ENCODE measurements at places on chromosomes 4 and X. TPM values are rescaled to one million over a fixed set of nuclear protein-coding genes. Genes with fewer than 3 reads are reported as not detected.

DNA sequence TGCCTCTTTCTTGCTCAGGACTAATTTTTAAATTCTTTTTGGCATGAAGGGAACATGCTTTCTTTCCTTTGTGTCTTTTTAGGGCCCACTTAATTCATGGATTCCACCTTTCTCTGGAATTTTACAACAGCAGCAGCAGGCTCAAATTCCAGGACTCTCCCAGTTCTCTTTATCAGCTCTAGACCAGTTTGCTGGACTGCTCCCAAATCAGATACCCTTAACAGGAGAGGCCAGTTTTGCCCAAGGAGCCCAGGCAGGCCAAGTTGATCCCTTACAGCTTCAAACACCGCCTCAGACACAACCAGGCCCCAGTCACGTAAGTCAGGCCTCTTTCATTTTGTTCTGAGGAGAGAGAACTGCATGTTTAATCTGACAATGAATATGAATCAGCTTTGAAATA lies 2.3 kb downstream of the ODAM start:
- H3K4me3 ChIP-seq, result no peak overlapping the region
- no peaks in the 10 kb centered on the region for H3K27me3 ChIP-seq
- H3K36me3 ChIP-seq, result no peaks in the 10 kb centered on the region
- DNase-seq, result peak; percentile 67

DNA sequence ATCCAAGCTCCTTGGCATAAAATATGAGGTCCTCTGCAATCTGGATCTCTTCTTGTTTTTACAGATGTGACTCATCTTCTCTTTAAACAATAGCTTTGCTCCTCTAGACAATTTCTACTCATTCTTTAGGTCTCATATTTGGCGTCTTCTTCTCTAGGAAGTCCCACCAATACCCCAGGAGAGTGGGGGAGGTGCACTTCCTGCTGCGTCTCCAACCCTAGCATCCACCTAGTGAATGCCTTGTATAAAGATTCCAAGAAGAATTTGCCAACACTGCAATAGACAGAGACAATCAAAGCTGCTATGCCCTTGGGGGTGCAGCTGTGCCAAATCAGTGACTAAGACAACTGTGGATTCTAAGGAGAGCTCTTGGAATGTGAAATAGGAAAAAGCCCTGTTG lies 45.7 kb upstream of the SLC10A7 start:
- H3K27me3 ChIP-seq, result no peaks in the 10 kb centered on the region
- H3K4me1 ChIP-seq, result no peaks in the 10 kb centered on the region
- H3K4me3 ChIP-seq, result no peak overlapping the region
- no peak for DNase-seq

Gene CRLF2
- not detected for total RNA-seq

Gene PCDH19
- 0.35 TPM for total RNA-seq

DNA sequence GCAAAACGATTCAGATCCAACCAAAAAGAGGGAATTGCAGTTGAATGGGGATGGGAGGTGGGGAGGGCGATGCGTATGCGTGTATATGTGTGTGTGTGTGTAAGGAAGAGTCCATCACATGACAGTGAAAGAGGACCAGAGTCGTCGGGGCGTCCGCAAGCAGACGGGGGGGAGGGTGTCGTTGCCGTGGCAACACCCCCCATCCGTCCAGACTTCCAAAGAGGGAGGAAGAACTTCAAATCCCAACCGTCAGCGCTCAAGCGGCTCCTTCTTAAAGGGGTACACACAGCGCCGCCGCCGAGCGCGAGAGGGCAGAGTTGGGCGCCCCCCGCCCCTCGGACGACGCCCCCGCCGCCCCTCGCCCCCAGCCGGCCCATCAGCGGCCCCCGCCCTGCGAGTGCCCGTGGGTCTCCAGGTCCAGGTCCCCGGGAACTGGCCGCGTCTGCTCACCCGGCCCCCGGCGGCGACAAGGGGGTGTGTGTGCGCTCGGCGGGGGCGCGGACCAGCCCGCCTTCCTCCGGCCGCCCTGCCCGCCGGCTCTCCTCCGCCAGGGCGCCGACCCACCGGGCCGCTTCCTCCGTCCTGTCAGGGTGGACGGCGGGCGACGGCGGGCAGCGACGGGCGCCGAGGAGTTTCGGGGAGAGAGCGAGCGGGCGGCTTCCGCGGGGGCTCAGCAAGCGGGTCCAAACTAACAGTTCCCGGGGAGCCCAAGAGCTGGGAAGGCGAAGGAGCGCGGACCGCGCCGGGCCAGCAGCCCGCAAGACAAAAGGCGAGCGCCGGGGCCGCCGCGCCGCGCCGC lies 685 bp downstream of the LCORL start:
- peak; percentile 47 for DNase-seq
- peaks cover 19% of the 10 kb centered on the region for H3K4me1 ChIP-seq
- H3K27ac ChIP-seq, result peak overlapping the region; percentile 94
- no peaks in the 10 kb centered on the region for H3K36me3 ChIP-seq
- peak overlapping the region; percentile 90 for H3K4me3 ChIP-seq

DNA sequence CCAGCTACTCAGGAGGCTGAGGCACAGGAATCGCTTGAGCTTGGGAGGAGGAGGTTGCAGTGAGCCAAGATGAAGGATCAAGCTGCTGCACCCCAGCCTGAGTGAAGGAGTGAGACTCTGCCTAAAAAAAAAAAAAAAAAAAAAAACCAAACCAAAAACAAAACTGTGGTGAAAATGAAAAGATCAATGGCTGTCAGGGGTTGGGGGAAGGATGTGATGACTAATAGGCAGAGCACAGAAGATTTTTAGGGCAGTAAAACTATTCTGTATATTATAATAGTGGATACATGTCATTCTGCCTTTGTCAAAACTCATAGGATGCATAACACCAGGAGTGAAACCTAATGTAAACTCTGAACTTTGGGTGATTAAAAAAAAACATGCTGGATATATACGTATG lies 69.9 kb upstream of the ELOVL6 start:
- no peak for DNase-seq
- H3K27ac ChIP-seq, result no peak overlapping the region
- H3K27me3 ChIP-seq, result no peaks in the 10 kb centered on the region
- no peaks in the 10 kb centered on the region for H3K36me3 ChIP-seq

Gene FAM184B
- not detected for total RNA-seq

GRCh38 chrX:101229170-101229569 lies 9.6 kb downstream of the DRP2 start:
- H3K36me3 ChIP-seq, result no peaks in the 10 kb centered on the region
- no peak overlapping the region for H3K27ac ChIP-seq
- no peak overlapping the region for H3K4me3 ChIP-seq

Gene IL21
- total RNA-seq, result not detected

Gene PNMA6A
- 1.0 TPM for total RNA-seq

GRCh38 chr4:61070269-61070668 lies 129.9 kb upstream of the ADGRL3 start:
- H3K4me1 ChIP-seq, result no peaks in the 10 kb centered on the region
- no peak for DNase-seq
- H3K4me3 ChIP-seq, result no peak overlapping the region
- no peak overlapping the region for H3K27ac ChIP-seq
- H3K27me3 ChIP-seq, result no peaks in the 10 kb centered on the region

Gene STK32B
- total RNA-seq, result 1.5 TPM

Gene PIM2
- 2.9 TPM for total RNA-seq

DNA sequence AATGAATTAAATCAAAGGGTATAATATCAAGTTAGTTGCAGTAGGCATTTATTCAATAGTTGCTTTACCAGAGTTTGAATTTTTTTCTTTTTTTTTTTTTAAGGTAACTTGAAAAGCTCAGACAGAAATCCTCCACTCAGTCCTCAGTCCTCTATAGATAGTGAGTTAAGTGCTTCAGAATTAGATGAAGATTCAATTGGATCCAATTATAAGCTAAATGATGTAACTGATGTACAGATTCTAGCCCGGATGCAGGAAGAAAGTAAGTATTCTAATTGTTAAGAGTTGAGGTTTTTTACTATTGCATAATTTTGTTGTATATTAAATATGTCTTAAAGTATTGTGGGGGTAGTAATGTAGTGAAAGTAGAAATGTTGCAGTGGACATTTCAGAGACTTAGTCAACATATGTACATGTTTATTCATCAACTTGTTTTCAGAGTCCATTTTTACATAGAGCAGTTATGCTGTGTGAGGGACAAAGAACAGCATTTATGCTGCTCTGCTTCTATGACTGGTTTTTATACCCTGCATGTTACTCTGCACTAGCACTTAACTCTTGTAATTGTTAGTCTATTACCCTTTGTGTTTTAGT lies 38.4 kb downstream of the SLAIN2 start:
- DNase-seq, result no peak
- no peaks in the 10 kb centered on the region for H3K4me1 ChIP-seq
- no peak overlapping the region for H3K4me3 ChIP-seq
- H3K27ac ChIP-seq, result no peak overlapping the region

DNA sequence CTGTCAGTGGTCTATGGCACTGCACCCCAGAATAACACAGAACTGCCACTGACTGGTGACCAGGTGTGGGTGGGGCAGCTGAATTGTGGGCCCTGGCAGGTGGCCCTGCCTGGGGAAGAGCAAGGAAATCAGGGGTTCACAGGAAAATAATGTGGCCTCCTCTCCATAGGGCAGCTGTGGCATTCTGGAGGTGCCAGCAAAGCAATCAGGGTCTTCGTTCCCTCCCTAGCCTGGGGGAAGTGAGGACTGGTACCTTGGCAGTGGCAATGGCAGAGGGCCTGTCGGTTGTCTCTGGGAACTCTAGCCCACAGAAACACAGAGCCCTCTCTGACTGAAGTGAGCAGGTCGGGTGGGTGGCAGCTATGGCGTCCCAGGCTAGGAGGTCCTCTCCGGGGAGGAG lies 223.0 kb downstream of the GRIA2 start:
- H3K27ac ChIP-seq, result no peak overlapping the region
- peak; percentile 17 for DNase-seq
- H3K36me3 ChIP-seq, result no peaks in the 10 kb centered on the region
- no peak overlapping the region for H3K4me3 ChIP-seq
- H3K27me3 ChIP-seq, result no peaks in the 10 kb centered on the region

Gene BMPR1B
- total RNA-seq, result 2.7 TPM

DNA sequence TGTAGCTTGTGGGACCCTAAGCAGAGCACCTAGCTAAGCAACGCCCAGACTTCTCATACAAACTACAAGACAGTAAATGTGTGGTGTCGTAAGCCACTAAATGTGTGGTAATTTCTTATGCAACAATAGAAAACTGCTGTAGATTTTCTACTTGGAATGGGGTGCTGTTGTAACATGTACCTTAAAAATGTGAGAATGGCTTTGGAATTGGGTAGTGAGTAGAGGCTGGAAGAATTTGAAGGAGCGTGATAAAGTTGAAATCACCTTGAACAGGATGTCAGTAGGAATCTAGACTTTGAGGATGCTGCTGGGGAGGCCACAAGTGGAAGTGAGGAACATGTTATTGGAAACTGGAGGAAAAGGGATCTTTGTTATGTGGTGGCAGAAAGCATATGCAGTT lies 43.2 kb upstream of the FUNDC1 start:
- no peaks in the 10 kb centered on the region for H3K4me1 ChIP-seq
- H3K27ac ChIP-seq, result no peak overlapping the region
- DNase-seq, result no peak
- no peak overlapping the region for H3K4me3 ChIP-seq
- H3K36me3 ChIP-seq, result no peaks in the 10 kb centered on the region

GRCh38 chr4:5712517-5712916 lies 1.5 kb downstream of the EVC start:
- no peaks in the 10 kb centered on the region for H3K36me3 ChIP-seq
- no peaks in the 10 kb centered on the region for H3K27me3 ChIP-seq
- no peak for DNase-seq
- H3K27ac ChIP-seq, result no peak overlapping the region
- peak overlapping the region; percentile 51 for H3K4me3 ChIP-seq
- H3K4me1 ChIP-seq, result no peaks in the 10 kb centered on the region

GRCh38 chrX:7351926-7352325 lies 204.0 kb upstream of the PUDP start:
- no peaks in the 10 kb centered on the region for H3K36me3 ChIP-seq

Gene SPIN4
- total RNA-seq, result 0.88 TPM

- H3K4me1 ChIP-seq, result no peaks in the 10 kb centered on the region
- no peak overlapping the region for H3K4me3 ChIP-seq
- no peak overlapping the region for H3K27ac ChIP-seq
These were observed 41.8 kb upstream of the TXK start for GRCh38 chr4:48175806-48176205.

- no peak overlapping the region for H3K4me3 ChIP-seq
- no peak overlapping the region for H3K27ac ChIP-seq
- H3K36me3 ChIP-seq, result no peaks in the 10 kb centered on the region
- DNase-seq, result no peak
- peaks cover 23% of the 10 kb centered on the region for H3K27me3 ChIP-seq
- H3K4me1 ChIP-seq, result no peaks in the 10 kb centered on the region
These were observed 9.6 kb downstream of the NBDY start for GRCh38 chrX:56738670-56739069.

DNA sequence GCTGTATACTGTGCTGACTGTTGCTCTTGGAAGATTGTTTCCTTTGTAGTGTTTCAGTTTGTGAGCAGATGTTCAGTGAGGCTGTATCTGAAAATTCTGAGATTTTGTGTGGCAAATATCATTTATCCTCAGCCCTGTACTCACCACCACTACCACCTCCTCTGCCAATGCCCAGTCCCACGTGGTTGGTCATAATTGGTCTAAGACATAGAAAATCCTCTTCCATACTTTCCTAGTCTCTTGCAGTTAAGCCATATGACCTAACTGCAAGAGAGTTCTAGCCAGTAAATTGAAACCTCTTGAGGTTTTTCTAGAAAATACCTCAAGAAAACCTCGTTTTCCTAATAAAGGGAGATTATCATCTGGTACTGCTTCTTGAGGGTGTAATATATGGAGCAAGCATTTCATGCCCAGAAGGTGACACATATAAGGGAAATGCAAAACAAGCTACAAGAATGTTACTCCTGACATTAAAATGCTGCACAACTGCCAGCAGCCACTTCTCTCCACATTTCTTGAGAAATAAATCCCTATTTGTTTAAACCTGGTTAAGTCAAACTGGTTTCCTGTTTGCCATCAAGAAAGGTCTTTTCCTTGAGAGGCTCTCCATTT lies 32.8 kb downstream of the ABCE1 start:
- H3K27ac ChIP-seq, result no peak overlapping the region
- H3K27me3 ChIP-seq, result no peaks in the 10 kb centered on the region
- H3K4me1 ChIP-seq, result peaks cover 6% of the 10 kb centered on the region
- H3K36me3 ChIP-seq, result peaks cover 11% of the 10 kb centered on the region

DNA sequence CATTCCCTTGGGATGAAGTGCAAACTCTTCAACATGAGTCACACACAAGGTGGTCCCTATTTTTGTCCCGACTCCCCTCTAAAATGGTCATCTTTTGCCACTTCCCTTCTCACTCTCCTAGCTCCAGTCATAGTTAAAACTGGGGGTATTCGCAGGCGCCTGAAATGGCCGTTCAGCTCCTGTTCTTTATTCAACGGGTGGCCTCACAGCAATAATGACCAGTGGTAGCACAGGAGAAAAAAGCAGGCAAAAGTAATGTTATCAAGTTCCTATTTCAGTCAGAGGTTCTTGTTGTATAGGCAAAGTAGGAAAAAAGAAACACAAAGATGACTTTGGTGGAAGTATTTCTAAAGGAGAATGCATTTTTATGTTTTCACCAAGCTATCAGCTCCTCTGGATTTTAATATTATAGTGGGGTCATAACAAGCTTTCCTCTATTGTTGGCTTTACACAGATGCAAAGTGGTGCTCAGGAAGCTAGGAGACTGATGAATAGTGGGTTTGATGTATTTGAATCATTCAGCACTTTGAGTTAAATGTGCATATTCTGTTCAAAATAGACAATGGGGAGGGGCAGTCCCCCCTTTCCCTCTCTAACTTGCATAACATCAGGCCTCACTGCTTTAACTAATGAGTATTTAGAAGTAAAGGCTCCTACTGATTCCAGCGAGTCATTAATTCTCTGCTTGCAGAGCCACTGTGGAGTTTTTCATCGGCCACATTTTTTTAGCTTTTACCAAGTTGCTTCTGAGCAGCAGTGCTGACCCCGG lies 171.2 kb upstream of the NDP start:
- no peak for DNase-seq
- no peaks in the 10 kb centered on the region for H3K36me3 ChIP-seq
- H3K27me3 ChIP-seq, result no peaks in the 10 kb centered on the region
- H3K4me1 ChIP-seq, result no peaks in the 10 kb centered on the region
- no peak overlapping the region for H3K27ac ChIP-seq
- H3K4me3 ChIP-seq, result no peak overlapping the region

Gene GABRQ
- total RNA-seq, result not detected
